ENCODE measurements at places on chromosomes 4 and X. TPM values are rescaled to one million over a fixed set of nuclear protein-coding genes. Genes with fewer than 3 reads are reported as not detected.

- DNase-seq = no peak
Observed at GRCh38 chrX:48890934-48891401, 6.6 kb downstream of the TIMM17B start.

DNA sequence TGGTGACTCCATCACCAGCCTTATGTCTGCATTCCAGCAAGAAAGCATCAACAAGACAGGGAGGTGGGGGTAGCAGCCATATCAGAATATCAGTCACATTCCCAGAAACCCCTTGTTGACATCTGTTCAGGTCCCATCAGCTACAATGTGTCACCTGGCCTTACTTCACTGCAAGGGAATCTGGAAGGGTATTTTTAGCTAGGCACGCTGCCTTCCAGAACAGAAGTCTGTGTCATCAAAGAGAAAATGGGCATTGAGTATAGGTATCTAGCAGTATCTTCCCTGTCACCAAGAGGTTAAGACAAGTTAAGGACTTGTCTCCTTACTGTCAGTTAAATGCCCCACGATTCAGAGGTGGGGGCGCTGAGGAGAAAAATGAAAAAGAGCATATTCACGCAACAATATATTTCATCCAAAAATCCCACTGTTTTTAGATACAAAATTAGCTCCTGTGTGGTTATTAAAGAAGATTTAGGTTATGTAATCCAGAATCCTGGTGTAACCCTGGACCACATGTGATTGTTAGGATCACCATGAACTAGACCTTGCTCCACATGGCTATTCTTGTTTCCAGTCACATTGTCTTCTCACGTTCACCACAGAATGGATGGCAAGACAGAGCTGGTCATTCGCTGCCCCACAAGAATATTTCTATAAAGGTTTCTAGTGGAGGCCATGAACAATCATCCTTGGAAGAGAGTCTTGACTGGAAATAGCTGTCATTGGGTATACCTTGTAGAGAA, 60.0 kb upstream of the PDHA1 start:
- no peak for DNase-seq

DNA sequence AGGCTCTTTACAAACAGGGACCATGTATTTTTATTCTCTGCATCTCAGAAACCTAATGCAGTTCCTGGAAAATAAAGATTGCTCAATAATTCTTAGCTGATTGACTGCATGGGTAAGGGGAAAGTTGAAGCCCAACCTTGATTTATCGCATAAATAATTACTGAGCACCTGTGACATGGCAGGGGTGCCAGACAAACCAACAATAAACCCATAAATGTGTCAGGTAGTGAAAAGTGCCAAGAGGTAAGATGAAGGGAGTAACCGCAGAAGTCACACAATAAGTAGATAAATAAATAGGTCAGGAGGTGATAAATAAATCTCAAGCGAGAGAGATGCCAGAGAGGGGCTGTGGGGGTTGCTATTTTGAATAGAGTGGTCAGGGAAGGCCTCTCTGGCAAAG, 20.1 kb upstream of the AP1S2 start:
- no peak for DNase-seq

DNA sequence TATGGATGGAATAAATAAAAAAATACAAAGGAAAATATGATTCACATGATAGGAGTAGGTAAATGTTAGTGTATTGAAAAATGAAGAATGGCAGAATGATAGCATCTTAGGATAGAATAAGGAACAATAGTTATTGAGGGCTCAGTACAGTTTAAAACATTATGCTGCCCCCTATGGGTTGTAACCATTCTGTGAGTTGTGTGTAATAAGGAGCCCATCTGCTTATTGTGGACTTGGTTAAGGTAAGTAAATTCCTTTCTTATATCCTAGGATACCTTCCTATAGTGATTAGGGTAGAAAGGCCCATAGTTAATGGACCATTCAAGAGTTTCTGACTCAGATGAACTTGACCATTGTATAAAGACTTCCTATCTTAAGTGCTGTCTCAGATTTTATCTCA, 195.8 kb downstream of the PDHA2 start:
- DNase-seq = no peak

DNA sequence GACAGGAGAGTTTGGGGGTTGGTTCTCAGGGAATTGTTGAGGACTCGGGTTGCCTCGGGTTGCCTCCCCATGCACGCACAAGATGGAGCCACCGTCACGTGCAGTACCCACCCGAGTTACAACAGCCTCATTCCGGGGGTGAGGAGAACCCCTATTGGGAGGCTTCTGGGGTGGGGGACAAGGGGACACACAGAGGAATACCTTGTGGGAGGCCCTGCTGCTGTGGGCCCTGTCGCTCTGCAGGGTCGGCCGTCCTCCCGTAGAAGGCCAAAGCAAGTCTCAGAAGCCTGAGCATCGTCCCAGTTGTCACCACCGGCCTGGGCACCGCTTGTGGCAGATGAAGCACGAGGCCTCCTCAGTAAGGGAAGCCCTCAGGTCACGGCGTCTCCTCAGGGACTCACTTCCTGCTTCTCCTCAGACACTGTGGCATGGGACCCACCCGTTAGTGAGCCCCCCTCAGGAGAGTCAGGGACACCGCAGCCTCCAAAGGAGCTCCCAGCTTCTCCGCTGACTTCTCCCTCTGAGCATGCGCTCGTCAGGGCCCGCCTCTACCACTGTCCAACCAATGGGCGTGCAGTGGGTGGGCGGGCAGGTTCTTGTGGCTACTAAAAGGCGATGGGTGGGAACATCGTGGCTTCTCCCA, at the start of gene CT55:
Gene CT55 (minus strand): TSS at position 522 of the 643 bp plus-strand sequence. CDS start 227 bp downstream, at position 295.
- no peak for DNase-seq

SHOX gene
- not detected for total RNA-seq

FATE1 gene
- total RNA-seq = 1,003 TPM

DNA sequence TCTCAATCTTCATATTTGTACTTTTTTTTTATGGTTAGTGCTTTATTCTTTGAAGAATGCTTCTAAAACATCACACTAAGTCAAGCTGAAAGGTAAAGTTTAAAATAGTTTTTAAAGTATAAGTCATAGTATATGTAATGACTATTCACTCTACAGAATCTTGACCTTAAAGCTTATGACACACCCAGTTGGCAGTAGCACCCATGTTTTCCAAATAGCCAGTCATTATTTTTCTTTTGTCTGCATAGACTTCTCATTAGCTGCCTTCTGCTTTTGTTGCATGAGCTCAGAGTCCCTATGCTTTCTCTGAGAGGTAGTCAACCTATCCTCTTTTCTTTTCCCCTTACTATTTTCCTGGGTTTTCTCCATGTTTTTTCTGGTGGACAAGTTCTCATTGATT, 231.5 kb downstream of the PCDH18 start:
- DNase-seq = no peak

GRCh38 chrX:13276991-13277390, 42.9 kb downstream of the ATXN3L start:
- DNase-seq = no peak

- no peak for DNase-seq
Observed at GRCh38 chr4:15610855-15611254, 44.3 kb downstream of the FBXL5 start.

DNA sequence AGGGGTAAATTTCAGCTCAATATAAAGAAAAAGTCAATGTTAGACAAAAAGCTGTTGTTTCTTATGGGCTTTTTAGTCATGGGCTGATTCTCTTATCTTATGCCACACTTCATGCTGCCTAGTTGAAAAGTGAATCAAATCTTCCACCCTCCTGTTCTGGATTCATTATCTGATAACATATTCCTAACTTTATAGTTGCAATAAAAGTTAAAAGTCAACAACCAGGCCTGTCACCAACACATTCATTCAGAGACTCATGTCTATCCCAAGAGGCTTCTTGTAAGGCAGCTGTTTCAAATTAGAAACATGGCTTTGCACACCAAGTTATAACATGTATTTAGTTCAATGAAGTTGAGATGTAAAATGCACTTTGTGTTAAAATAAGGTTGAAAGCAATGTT, 243.8 kb downstream of the ADAMTS3 start:
- no peak for DNase-seq

GRCh38 chr4:153533387-153533786, 67.2 kb downstream of the TMEM131L start:
- DNase-seq = no peak

DNA sequence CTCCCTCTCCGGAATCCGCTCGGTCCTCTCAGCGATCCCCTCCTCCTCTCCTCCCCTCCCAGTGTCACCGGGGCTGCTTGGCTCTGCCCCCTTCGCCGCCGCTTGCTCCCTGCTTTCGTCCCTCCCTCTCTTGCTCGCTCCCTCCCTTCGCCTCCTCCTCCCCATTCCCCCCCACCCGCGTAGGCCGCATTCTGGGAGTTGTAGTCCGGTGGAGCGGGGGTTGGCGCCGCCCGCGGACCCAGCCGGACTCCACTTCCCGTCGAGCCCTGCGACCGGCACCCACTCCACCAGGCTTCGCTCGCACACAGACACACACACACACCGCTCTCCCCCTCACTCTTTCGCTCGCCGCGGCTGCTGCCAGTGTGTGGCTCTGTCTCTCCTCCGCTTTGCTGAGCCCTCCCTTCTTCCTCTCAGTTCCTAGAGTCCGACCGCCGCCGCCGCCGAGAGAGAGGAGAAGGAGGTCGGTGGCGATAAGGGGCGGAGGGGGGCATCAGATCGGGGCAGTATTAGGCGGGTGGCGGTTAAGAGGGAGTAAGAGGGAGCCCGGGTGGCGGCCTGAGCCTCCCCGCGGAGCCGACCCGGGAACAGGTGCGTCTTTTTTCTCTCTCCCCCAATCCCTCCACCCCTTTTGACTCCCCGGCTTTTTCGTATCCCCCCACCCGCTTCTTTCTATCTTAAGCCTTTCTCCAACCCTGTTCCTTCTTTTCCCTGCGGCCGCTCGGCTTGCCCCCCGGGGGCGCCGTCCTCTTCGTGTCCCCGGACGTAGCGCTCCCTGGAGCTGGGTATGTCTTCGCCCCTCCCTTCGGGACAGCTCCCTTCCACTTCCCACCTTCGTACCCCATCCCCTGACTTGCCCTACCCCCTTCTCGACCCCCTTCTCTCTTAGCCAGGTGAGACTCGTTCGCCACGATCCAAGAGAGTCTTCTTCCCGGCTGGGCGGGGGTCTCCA, at the start of gene BCORL1:
Gene BCORL1 (plus strand): TSS at position 336 of the 952 bp plus-strand sequence. CDS start 22,597 bp downstream, outside the sequence.
- DNase-seq = peak; percentile 88

NALF2 gene
- total RNA-seq = 2.2 TPM

GNRHR gene
- not detected for total RNA-seq

DNA sequence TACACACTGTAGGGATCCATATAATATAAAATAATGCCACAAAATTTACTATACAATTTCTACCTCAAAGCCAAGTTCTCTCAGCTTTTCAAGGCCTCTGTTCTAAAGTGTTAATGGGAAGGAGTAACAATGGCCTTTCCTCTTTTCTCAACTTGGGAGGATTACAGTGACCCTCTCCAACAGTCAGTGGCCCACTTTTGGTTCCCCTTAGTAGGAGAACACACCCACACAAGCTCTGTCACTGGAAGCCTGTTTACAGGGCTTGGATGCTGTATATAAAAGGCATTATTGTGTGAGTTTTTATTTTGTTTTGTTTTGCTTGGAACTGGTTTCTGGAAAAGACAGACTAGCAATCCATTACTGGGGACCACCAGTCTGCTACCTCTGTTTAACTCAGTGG, 1.8 kb downstream of the ARHGEF6 start:
- DNase-seq = no peak

- no peak for DNase-seq
Observed at GRCh38 chr4:8159537-8160232, 1.1 kb upstream of the ABLIM2 start.

DNA sequence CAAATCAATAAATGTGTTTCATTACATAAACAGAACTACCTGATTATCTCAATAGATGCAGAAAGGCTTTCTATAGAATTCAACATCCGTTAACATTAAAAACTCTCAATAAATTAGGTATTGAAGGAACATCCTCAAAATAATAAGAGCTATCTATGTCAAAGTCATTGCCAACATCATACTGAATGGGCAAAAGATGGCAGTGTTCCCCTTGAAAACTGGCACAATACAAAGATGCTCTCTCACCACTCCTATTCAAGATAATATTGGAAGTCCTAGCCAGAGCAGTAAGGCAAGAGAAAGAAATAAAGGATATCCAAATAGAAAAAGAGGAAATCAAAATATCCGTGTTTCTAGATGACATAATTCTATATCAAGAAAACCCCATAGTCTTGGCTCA, 466.4 kb downstream of the MAGEE1 start:
- DNase-seq = no peak

- peak; percentile 4 for DNase-seq
Observed at GRCh38 chrX:139826065-139827044, 106.5 kb downstream of the ATP11C start.

GRCh38 chr4:55017406-55017805, 108.0 kb downstream of the KDR start:
- DNase-seq = no peak

- no peak for DNase-seq
Observed at GRCh38 chr4:184612074-184612473, 37.2 kb downstream of the CASP3 start.

- no peak for DNase-seq
Observed at GRCh38 chr4:82519072-82519471, 42.7 kb downstream of the TMEM150C start.

EDNRA gene
- 27.3 TPM for total RNA-seq

DNA sequence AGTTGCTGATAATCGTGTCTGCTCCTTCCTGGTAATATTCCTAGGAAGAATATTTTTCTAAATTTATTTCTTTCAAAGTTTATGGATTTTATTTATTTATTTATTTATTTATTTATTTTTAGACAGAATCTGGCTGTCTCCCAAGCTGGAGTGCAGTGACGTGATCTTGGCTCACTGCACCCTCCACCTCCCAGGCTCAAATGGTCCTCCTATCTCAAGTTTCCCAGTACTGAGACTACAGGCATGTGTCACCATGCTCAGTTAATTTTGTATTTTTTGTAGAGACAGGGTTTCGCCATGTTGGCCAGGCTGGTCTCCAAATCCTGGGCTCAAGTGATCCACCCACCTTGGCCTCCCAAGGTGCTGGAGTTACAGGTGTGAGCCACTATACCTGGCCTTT, 48.9 kb downstream of the PDLIM5 start:
- no peak for DNase-seq

ESX1 gene
- total RNA-seq = 31.9 TPM

- no peak for DNase-seq
Observed at GRCh38 chr4:26723216-26723615, 137.4 kb upstream of the STIM2 start.

CITED1 gene
- 20.1 TPM for total RNA-seq

UGT2A2 gene
- total RNA-seq = not detected

DOK7 gene
- total RNA-seq = 8.2 TPM

GRCh38 chr4:131063878-131064277, 1967.9 kb downstream of the C4orf33 start:
- no peak for DNase-seq

DNA sequence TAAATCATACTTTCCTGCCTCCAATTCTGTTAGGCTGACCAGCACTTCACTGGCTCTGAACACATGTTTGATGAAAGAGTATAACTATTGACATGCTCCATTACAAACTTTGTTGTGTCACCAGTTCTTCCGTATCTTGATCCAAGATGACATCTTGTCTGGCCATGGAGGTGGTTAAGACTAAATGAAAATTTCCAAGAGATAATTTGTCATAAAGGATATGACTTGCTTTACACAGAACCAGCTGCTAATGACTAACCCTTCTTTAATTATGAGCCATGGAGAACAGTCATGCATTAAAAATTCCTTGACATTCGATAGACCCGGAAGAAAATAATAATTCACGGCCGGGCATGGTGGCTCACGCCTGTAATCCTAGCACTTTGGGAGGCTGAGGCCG, 17.7 kb upstream of the N4BP2 start:
- no peak for DNase-seq

- DNase-seq = no peak
Observed at GRCh38 chrX:8235026-8235425, 64.0 kb upstream of the VCX2 start.

Data from prostate gland (tissue), 2 donors.